ENCODE measurements at places on chromosomes 12 and 14.

DNA sequence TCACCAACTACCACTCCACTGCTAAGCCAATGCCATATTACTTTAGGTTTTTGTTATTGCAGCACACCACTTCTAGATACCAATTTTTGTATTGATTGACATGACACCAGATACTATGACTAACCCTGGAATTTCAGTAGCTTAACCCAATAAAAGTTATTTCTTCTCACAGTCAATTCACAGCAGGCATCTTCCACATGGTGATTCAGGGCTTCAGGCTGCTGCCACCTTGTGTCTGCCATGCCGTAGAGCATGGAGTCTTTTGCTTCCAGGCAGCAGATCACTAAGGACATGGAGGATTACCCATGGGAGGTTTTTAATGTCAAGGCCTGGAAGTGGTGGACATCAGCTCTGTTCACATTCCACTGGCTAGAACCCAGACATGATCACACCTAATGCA is 56.4 kb upstream of the LTA4H start:
- DNase-seq, result no peak

GRCh38 chr14:89620436-89620835 is 203.4 kb upstream of the FOXN3 start:
- no peak for DNase-seq

- no peak for DNase-seq
Measured at GRCh38 chr12:81043979-81044740, 33.7 kb upstream of the ACSS3 start.

- DNase-seq, result no peak
Measured at GRCh38 chr14:100903672-100904185, at the start of gene RTL1. TSS of gene RTL1 (minus strand) at chr14:100903722. CDS start at chr14:100884788, 18,934 bp downstream.

- DNase-seq, result no peak
Measured at GRCh38 chr14:105173901-105174894, 5.6 kb upstream of the JAG2 start.

All from NCI-H2081 (cell line).